ENCODE measurements at places on chromosomes 3 and 15.

DNA sequence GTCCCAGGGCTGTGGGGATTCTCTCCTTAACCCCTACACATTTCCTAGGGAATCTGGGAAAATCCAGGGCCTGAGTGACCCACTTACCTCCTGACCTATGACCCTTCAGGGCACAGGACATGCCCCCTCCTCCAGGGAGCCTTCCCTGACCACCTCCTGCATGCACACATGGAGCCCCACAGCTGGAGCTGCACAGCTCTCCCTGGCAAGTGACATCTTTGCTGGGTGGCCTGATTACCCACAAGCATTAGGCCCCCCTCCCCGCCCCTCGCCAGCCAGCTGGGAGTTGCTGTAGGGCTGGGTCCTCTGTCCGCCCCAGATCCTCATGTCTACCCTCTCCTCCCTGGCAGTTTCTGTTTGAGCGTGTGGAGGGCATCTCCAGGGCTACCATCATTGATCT, 21.4 kb downstream of the HDAC11 start:
- H3K27me3 ChIP-seq = no peaks in the 10 kb centered on the region
- H3K4me1 ChIP-seq = peaks cover 3% of the 10 kb centered on the region
- H3K27ac ChIP-seq = no peak overlapping the region
- DNase-seq = no peak
- no peaks in the 10 kb centered on the region for H3K36me3 ChIP-seq
- no peak overlapping the region for H3K4me3 ChIP-seq

GRCh38 chr3:173397161-173398110, at the start of gene NLGN1:
NLGN1 (plus strand) TSS chr3:173397744.
- no peak within 1 kb of the TSS for H3K27ac ChIP-seq
- DNase-seq = peak; percentile 6
- peaks cover 61% of the 10 kb centered on the region for H3K27me3 ChIP-seq
- peak within 1 kb of the TSS; percentile 73 for H3K4me3 ChIP-seq
- H3K4me1 ChIP-seq = peaks cover 27% of the 10 kb centered on the region
- H3K36me3 ChIP-seq = peaks cover 4% of the 10 kb centered on the region

DNA sequence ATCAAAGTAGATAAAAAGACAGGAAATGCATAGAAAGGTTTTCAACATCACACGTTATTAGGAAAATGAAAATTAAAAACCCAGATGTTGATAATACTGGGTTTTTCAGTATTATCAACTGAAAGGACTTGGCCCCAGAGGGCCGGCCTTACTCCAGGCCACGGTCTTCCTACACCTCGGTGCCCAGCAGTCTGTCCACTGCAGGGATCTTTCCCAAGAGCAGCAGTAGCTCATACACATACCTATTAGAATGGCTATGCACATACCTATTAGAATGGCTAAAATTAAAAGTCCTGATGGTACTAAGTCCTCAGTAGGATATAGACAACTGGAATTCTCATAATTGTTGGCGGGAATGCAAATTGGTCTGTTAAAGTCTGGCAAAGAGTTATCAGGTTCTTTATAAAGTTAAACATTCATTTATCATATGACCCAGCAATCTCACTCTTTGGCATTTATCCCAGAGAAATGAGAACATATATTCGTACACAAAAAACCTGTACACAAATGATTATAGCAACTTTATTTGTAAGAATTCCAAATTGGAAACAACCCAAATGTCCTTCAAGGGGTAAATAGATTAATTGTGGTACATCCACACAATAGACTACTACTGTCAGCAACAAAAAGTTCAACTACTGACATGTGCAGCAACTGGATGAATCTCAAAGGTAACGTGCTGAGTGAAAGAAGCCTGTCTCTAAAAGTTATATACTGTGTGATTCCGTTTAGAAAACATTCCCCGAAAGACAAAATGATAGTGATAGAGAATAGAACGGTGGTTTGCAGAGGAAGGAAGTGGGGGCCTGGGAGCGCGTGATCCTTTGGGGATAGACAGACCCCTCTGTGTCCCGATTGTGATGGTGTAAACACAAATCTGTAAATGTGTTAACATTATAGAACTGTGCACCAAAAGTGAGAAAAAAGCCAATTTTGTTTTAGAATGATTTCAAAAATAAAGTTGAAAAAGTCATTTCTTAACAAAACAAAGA, 62.3 kb downstream of the MCTP2 start:
- DNase-seq = no peak
- H3K4me3 ChIP-seq = no peak overlapping the region
- peaks cover 18% of the 10 kb centered on the region for H3K36me3 ChIP-seq
- H3K27me3 ChIP-seq = no peaks in the 10 kb centered on the region

DNA sequence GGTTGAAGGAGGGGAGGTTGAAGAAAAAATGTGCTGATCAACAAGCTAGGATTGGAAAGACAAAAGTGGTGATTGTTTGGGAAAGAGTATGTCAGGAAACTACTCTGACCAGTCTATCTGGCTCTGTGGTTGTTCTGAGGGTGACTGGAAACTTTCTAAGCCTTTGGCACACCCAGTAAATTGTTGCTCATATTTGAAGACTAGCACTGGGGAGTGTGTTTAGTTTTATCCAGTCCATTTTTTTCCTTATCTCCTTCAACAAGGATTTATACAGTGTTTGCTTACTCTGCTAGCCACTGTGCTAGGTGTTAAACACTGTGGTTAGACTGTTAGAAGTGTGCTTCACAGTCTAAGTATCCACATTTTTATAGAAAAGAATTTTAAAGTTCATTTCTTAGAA, 28.8 kb downstream of the PPM1L start:
- no peaks in the 10 kb centered on the region for H3K27me3 ChIP-seq
- H3K4me1 ChIP-seq = no peaks in the 10 kb centered on the region
- H3K4me3 ChIP-seq = no peak overlapping the region
- H3K27ac ChIP-seq = no peak overlapping the region
- DNase-seq = no peak
- no peaks in the 10 kb centered on the region for H3K36me3 ChIP-seq

DNA sequence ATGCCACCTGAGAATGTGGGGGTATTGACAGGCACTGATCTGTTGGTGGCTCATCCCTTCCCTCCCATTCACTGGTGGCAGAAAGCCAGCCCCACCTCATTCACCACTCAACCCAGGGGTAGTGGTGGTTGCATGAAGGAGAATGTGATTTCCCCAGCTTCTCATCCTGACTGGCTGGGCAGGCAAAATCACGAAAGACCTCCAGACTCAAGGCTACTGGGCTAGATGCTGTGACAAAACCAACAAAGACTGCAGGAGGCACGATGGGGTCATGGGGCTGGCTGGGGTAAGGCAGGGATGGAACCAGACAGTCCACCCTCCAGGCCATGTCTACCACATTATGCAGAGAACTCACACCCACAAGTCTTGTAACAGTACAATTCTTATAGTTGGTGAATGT, 33.9 kb downstream of the FSTL1 start:
- H3K27ac ChIP-seq = peak overlapping the region; percentile 74
- no peaks in the 10 kb centered on the region for H3K36me3 ChIP-seq
- peaks cover 10% of the 10 kb centered on the region for H3K4me1 ChIP-seq
- DNase-seq = peak; percentile 4
- peak overlapping the region; percentile 85 for H3K4me3 ChIP-seq

GRCh38 chr3:128573707-128574162, 76.9 kb downstream of the RPN1 start:
- peaks cover 25% of the 10 kb centered on the region for H3K4me1 ChIP-seq
- peak overlapping the region; percentile 86 for H3K27ac ChIP-seq
- DNase-seq = peak; percentile 29

DNA sequence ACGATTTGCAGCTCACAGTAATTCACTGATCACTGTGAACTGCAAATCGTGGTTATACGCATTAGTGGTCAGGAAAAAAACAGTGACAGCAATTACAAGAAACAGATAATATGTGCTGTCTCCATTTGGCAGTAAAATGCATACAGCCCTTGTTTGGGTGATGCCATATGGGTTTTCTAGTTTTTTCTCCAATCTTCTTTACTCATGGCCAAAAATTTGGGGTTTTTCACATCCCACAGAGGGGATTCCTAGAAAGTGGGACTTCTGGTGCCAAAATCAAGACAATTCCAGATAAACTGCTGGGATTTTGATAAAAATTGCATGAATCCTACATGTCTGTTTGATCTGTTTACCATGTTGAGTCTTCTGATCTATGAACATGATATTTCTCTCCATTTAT, 15.6 kb downstream of the NDN start:
- H3K4me3 ChIP-seq = no peak overlapping the region
- no peaks in the 10 kb centered on the region for H3K27me3 ChIP-seq
- no peak overlapping the region for H3K27ac ChIP-seq
- no peaks in the 10 kb centered on the region for H3K36me3 ChIP-seq

DNA sequence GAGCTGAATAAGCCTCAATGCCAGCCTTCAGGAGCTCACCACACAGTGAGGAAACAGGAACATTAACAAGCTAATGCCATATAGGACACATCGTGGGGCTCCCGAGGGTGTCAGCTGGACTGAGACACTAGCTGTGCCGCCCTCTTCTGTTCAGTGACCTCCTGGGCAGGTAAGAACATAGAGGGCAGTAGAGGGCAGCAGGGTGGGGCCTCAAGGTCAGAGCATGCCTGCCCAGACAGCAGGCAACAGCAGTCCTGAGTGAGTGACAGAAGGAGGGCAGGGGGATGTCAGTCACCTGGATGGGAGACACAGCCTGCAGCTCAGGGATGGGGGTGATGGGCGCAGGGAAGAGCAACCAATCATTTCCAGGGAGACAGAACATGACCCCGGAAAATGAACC, 15.5 kb downstream of the NTRK3 start:
- H3K27me3 ChIP-seq = peaks cover 10% of the 10 kb centered on the region
- DNase-seq = no peak

- H3K27ac ChIP-seq = peak overlapping the region; percentile 92
- no peak for DNase-seq
- no peak overlapping the region for H3K4me3 ChIP-seq
- peaks cover 82% of the 10 kb centered on the region for H3K4me1 ChIP-seq
- no peaks in the 10 kb centered on the region for H3K36me3 ChIP-seq
Observed at GRCh38 chr15:50881121-50882048, 27.1 kb upstream of the AP4E1 start.

DNA sequence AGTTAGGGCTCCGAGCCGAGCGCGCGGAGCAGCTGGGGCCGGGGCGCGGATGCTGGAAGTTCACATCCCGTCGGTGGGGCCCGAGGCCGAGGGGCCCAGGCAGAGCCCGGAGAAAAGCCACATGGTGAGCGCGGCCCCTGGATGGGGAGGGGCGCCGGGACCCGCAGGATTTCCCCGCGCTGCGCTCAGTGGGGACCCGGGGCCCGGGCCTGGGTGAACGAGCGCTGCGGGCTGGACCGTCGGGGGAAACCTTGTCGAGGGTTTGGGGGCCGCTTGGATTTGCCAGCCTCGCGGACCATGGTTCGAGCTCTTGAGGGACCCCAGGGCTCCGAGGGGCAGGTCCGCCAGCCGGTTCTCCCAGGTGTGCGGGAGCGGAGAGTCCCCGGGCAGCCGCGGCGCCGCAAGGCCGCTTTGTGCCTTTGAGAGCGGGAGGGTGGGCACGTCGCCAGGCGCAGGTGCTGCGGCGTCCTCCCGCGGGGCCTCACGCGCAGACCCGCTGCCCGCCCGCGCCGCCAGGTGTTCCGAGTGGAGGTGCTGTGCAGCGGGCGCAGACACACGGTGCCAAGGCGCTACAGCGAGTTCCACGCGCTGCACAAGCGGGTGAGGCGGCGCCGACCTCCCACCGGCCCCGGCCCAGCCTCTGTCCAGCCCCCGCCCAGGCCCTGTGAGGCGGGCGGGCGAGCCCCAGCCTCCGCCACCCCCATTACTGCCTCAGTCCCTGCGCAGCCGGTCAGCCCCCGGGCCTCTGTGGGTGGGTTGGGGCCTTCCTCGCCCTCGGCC, at the start of gene SNX22:
TSS of gene SNX22 (plus strand) at position 5 of the 780 bp plus-strand sequence. CDS start at position 50, 45 bp downstream.
- peaks cover 3% of the 10 kb centered on the region for H3K27me3 ChIP-seq
- H3K27ac ChIP-seq = no peak within 1 kb of the TSS
- DNase-seq = peak; percentile 36

DNA sequence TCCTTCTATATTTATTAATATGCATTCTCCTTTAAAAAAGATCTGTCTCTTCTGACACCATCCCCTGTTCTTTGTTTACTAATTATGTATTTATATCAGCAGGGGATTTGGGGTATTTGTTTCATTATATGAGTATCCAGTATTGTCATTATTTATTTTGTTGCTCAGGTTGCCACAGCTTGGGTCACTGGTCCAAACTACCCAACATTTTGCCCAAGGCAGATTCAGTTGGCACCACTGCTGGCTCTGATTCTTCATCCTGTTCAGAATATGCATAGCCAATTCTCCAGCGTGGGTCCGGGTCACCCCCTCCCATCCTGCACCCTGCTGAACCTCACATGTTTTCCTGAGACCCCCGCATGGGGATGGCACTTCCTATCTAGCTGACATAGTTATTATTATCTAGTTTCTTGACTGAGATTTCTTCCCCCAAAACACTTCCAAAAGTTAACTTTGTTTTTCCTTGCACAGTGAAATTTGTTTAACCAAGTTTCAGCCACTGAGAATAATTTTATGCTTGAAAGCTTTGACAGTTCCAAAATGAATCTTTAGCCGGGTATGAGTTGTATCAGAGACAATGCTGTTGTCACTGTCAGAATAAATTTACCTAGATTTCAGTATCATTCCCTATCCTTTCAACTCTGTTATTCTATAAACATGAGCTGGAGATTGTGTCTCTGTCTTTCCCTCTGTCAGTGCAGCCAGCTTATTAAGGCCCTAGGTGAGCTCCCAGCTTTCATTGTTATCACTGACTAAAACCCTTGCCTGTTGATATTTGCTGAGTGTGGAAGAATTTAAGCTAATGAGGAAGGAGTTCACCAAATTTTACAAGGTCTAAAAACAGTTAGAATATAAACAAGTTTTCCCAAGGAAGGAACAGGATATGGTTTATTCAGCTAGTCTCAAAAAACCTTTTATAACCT, 70.3 kb downstream of the TGFBR2 start:
- peaks cover 91% of the 10 kb centered on the region for H3K36me3 ChIP-seq
- no peak for DNase-seq
- H3K4me3 ChIP-seq = no peak overlapping the region
- H3K27ac ChIP-seq = peak overlapping the region; percentile 64
- peaks cover 96% of the 10 kb centered on the region for H3K4me1 ChIP-seq

GRCh38 chr15:83278191-83278590, 6.3 kb downstream of the BNC1 start:
- H3K27ac ChIP-seq = no peak overlapping the region
- peaks cover 64% of the 10 kb centered on the region for H3K27me3 ChIP-seq
- DNase-seq = no peak
- H3K4me3 ChIP-seq = no peak overlapping the region
- no peaks in the 10 kb centered on the region for H3K36me3 ChIP-seq

- H3K36me3 ChIP-seq = peaks cover 16% of the 10 kb centered on the region
- peak overlapping the region; percentile 62 for H3K27ac ChIP-seq
- H3K27me3 ChIP-seq = no peaks in the 10 kb centered on the region
- peaks cover 71% of the 10 kb centered on the region for H3K4me1 ChIP-seq
- peak; percentile 41 for DNase-seq
Observed at GRCh38 chr3:10223676-10224639, 24.3 kb upstream of the TATDN2 start.

DNA sequence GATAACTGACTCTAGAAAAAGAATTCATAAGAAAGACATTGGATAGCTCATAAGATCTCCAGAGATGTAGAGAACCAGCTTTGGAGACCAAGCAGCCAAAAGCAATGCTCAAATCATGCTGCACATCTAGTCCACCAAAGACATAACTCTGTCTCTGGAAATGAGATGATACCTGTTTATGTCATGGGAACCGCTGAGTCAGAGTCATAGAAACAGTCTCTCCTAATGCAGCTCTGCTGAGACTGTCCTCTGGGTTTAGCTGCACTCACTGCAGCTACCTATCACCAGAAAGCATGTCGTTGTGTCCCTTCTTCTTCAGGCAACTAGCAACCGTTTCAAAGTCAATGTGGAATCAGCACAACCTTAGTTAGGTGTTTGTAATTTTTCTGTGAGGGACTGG, 218.5 kb upstream of the ROBO1 start:
- DNase-seq = no peak
- no peaks in the 10 kb centered on the region for H3K27me3 ChIP-seq
- H3K4me3 ChIP-seq = no peak overlapping the region
